Type B pancreatic cell (in vitro differentiated cells): ENCODE measurements at places on chromosomes 3 and 15. TPM values are rescaled to one million over a fixed set of nuclear protein-coding genes. Genes with fewer than 3 reads are reported as not detected.

- no peak overlapping the region for H3K4me3 ChIP-seq
- H3K27me3 ChIP-seq: peaks cover 8% of the 10 kb centered on the region
- DNase-seq: no peak
- H3K4me1 ChIP-seq: peaks cover 12% of the 10 kb centered on the region
These were observed 13.7 kb upstream of the HEG1 start for GRCh38 chr3:125069452-125069851.

CNTN6 gene
- 0.64 and 3.3 TPM in 2 replicates for total RNA-seq

DNA sequence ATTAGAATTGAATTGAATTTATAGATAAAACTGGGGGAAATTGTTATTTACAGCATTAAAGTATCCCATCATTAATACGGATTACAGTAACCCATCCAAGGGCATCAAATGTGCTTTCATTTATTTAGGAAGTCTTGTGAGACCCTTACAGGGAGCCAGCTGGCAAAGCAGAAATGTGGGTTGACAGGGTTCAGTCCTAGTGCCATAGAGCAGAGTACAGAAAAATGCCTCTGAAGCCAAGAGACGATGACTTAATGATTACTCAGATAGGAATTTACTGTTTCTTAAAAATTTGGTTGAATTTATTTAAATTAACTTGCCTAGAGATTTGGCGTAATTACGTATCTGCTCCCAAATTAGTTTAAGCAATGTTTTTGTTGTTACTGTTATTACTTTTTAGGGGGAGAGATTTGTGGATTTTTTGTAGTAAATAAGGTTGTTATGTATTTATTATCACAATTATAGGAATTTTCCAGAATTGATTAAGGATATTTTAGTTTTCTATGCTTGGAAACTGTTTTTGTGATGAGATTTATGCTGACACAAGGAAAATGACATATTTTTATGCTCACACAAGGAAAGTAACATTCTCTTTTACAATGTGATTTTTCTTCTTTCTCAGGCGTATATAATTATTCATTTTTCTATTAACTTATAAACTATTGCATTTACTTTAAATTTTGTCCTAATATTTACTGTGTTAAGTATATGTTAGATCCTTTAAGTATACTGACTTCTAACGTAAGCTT, 152.0 kb downstream of the EPHA6 start:
- peaks cover 3% of the 10 kb centered on the region for H3K4me1 ChIP-seq
- no peaks in the 10 kb centered on the region for H3K36me3 ChIP-seq
- no peak overlapping the region for H3K4me3 ChIP-seq
- no peak for DNase-seq
- H3K27me3 ChIP-seq: no peaks in the 10 kb centered on the region
- H3K27ac ChIP-seq: no peak overlapping the region

- peaks cover 3% of the 10 kb centered on the region for H3K27me3 ChIP-seq
- no peak for DNase-seq
- H3K36me3 ChIP-seq: no peaks in the 10 kb centered on the region
- H3K4me1 ChIP-seq: peaks cover 7% of the 10 kb centered on the region
These were observed 157.3 kb downstream of the WNT5A start for GRCh38 chr3:55329849-55330248.

NR2F2 gene
- 135 and 270 TPM in 2 replicates for total RNA-seq

DNA sequence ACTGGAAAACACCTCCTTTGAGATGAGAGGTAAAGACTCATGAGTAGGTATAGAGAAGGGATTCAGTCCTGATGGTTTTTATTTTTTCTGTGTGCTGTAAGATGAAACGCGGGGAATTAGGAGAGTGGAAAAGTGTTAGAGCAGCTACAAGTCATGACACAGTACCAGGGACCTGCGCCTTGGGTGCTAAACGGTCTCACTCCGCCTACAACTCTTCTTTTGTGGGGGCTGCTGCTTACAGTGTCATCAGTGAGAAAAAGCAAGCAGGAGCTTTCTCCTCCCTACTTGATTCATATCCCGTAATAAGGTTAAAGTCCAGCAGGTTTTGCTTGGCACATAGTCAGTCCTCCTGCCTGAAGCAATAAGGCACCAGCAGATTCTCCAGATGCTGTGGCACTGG, 39.1 kb downstream of the RASGRP1 start:
- H3K4me1 ChIP-seq: no peaks in the 10 kb centered on the region
- no peaks in the 10 kb centered on the region for H3K27me3 ChIP-seq
- H3K36me3 ChIP-seq: no peaks in the 10 kb centered on the region
- H3K4me3 ChIP-seq: no peak overlapping the region

- no peak overlapping the region for H3K27ac ChIP-seq
- no peaks in the 10 kb centered on the region for H3K36me3 ChIP-seq
- no peak overlapping the region for H3K4me3 ChIP-seq
- H3K27me3 ChIP-seq: peaks cover 24% of the 10 kb centered on the region
These were observed 6.2 kb downstream of the CORO2B start for GRCh38 chr15:68584756-68585573.

SLITRK3 gene
- total RNA-seq: 0.12 and 8.4 TPM in 2 replicates

ACOX2 gene
- 5.6 and 6.9 TPM in 2 replicates for total RNA-seq

DNA sequence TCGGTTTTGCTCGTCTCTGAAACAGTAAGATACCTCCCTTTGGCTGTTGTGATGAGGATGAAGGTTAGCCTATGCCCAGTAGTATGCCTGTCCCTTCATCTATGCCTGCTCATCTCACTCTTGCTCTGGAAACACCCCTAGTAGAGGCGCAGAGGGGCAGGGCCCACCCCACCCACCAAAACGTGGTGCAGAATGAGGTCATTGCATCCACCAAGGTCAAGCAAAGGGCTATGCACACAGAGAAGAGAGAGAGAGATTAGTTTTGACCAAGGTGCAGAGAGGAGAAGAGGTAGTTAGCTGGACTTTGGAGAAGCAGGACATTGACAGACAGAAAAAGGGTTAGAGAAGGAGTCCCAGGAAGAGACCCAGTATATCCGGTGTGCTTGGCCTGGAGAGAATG, 119.9 kb downstream of the CORO2B start:
- H3K27ac ChIP-seq: no peak overlapping the region
- no peak overlapping the region for H3K4me3 ChIP-seq
- no peaks in the 10 kb centered on the region for H3K36me3 ChIP-seq
- no peak for DNase-seq
- peaks cover 29% of the 10 kb centered on the region for H3K4me1 ChIP-seq
- peaks cover 10% of the 10 kb centered on the region for H3K27me3 ChIP-seq

SCAANT1 gene
- not detected in 2 replicates for total RNA-seq

DNA sequence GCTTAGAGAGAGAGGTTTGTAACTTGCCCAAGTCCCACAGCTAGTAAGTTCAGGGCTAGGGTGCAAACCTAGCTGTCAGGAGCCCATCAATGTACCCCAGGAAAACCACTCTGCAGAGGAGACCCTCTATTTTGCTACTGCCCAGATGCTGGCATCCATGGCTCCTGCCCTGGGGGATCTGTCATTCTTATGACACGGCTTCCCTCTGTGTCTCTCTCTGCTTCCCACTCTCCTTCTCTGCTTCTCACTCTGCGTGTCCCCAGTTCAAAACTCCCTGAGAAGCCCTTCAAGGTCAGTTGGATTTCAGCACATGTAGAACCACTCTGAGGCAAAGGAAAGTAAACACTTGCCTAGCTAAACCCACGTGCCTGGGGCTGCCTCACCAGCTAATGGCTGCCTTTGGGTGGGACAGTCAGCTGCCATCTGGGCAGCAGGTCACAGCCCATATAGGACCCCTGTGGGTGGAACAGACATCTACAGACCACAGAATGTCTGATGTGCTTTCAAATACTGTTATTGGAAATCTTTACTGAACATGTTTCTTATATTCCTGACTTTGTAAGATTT, 29.4 kb upstream of the SLCO2A1 start:
- H3K27ac ChIP-seq: no peak overlapping the region
- H3K4me3 ChIP-seq: no peak overlapping the region
- H3K36me3 ChIP-seq: no peaks in the 10 kb centered on the region
- peak; percentile 29 for DNase-seq

GRCh38 chr15:70023064-70023768, 74.5 kb downstream of the TLE3 start:
- no peaks in the 10 kb centered on the region for H3K36me3 ChIP-seq
- peaks cover 40% of the 10 kb centered on the region for H3K27me3 ChIP-seq
- H3K27ac ChIP-seq: peak overlapping the region; percentile 70
- H3K4me3 ChIP-seq: no peak overlapping the region

P4HTM gene
- total RNA-seq: 47.4 and 54.8 TPM in 2 replicates

TIMP4 gene
- total RNA-seq: 0.43 and 0.48 TPM in 2 replicates

DNA sequence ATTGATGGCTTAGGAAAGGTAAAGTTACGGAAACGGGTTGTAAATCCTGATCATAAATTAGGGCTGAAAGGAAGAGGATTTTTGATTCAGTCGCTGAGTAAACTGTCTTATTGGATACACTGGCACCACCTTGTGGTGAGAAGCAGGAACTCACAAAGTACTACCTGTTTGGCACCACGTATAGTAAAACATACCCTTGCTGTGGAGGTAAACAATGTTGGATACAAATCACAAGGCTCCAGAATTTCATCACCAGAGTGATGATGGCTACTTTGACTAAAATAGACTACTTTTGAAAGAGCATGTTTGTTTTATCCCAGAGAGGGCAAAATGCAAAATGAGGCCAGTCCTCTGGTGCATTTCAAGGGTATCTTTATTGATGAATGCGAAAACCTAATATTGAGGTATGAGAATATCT, 216.9 kb downstream of the IGSF11 start:
- no peak for DNase-seq
- no peak overlapping the region for H3K4me3 ChIP-seq
- no peak overlapping the region for H3K27ac ChIP-seq
- peaks cover 6% of the 10 kb centered on the region for H3K4me1 ChIP-seq
- no peaks in the 10 kb centered on the region for H3K36me3 ChIP-seq

C15orf39 gene
- total RNA-seq: 44.5 and 70.3 TPM in 2 replicates

- DNase-seq: no peak
- no peaks in the 10 kb centered on the region for H3K36me3 ChIP-seq
- no peak overlapping the region for H3K4me3 ChIP-seq
These were observed 31.3 kb upstream of the ATP10A start for GRCh38 chr15:25894371-25894902.

SIDT1 gene
- 0.83 and 0.97 TPM in 2 replicates for total RNA-seq

DNA sequence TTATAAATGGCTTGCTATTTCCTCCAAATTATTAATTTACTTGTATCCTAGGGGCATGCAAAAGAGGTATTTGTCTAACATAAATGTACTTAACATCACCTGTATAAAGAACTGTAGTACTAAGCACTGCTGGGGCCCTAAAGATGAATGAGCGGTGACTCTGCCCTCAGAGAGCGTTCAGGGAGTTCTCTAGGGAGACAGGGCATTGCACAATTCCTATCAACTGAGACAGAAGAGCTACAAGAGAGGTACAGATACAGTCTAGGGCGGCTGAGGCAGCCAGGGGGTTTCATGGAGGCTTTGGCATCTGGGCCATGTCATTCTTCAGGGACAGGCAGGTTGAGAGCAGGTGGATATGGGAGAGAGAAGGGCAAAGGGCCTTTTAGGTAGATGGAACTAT, 39.9 kb upstream of the PARL start:
- no peak overlapping the region for H3K27ac ChIP-seq
- DNase-seq: no peak
- no peaks in the 10 kb centered on the region for H3K27me3 ChIP-seq
- no peak overlapping the region for H3K4me3 ChIP-seq
- H3K4me1 ChIP-seq: no peaks in the 10 kb centered on the region
- H3K36me3 ChIP-seq: peaks cover 18% of the 10 kb centered on the region

EPHB1 gene
- 1.8 and 9.1 TPM in 2 replicates for total RNA-seq

DNA sequence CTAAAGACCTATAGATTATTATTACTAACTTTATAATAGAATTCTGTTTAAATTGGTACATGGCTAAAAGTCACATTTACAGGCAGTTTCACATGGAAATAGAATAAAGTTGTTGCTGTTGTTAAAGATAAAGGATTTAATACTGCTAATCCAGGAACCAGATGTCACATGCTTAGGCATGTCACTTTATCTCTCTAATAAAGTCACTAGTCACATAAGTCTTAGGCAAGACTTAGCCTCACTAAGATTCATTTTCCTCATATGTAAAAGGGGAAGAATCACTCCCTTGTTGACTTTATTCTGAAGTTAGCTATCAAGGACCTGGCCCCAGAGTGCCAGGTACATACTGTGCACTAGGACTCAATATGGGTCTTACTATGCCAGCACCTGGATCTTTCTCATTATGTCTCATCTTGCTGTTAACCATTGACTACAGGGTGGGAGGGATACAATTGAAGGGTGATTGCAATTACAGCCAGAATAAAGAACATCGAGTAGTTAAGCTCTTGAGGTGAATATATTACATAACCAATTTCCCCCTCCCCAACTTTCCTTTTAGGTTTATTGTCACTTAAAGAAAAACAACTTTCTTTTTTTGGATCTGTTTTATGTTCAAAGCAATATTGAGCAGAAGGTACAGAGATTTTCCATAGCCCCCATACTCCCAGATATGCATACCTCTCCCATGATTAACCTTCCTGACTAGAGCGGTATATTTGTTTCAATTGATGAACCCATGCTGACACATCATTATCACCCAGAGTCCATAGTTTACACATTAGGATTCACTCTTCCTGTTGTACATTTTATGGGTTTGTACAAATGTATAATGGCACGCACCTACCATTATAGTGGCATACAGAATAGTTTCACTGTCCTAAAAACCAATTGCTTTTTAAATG, 36.6 kb downstream of the LNP1 start:
- H3K4me1 ChIP-seq: no peaks in the 10 kb centered on the region
- H3K4me3 ChIP-seq: no peak overlapping the region
- peaks cover 22% of the 10 kb centered on the region for H3K36me3 ChIP-seq
- no peak overlapping the region for H3K27ac ChIP-seq
- H3K27me3 ChIP-seq: no peaks in the 10 kb centered on the region

TEX55 gene
- not detected in 2 replicates for total RNA-seq

DNA sequence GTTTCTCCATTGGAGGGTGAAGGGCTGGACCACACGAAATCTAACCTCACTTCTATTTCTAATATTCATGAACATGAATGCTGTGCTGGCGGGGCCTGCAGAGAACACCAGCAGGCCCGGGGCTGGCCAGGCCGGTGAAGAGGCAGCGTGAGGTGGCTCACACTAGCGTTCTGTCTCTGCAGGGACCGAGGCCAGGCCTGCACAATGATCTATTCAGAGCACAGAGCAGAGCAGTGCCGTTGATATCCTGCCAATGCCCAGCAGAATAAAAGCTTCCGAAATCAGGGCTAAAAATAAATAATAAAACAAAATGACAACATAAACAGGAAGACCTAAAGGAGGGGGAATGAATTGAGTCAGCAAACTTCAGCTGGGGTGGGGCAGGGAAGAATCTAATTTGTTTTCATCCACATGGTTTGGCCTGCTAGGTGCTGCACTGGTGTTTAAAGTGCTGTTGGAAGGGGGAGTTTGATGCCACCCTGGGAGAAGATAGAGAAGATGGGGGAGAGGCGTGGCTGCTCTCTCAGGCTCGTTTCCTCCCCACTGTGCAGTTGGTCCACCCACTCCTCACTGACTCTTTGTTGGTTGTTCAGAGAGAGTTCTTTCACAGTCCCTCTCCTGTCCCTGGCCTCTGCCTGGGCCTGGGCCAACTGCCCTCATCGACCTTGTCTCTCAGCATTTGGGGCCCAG, 837.1 kb downstream of the AGBL1 start:
- no peak for DNase-seq
- H3K36me3 ChIP-seq: no peaks in the 10 kb centered on the region
- no peaks in the 10 kb centered on the region for H3K4me1 ChIP-seq
- H3K27ac ChIP-seq: no peak overlapping the region
- no peak overlapping the region for H3K4me3 ChIP-seq
- H3K27me3 ChIP-seq: peaks cover 4% of the 10 kb centered on the region

NR2E3 gene
- 0.38 and 0.94 TPM in 2 replicates for total RNA-seq

SV2B gene
- total RNA-seq: 1.7 and 3.1 TPM in 2 replicates
